ENCODE measurements at places on chromosomes 12 and 14.

DNA sequence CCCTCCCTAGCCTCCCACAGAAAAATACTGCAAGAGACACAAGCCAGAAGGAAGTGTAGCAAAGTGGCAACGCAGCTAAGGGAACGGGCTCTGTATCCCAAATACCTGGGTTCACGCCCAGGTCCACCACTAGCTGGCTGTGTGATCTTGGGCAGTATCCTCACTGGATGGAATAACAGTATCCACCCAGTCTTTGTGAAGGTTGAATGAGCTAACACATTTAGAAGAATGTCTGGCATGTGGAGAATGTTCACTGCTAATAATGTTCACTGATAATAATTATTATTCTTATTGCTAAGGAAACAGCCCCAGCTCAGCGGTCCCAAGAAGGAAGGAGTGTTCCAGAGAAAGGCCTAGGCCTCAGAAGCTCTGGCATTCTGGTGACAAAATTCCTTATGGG lies 70.9 kb downstream of the VWF start:
- no peak for DNase-seq

DNA sequence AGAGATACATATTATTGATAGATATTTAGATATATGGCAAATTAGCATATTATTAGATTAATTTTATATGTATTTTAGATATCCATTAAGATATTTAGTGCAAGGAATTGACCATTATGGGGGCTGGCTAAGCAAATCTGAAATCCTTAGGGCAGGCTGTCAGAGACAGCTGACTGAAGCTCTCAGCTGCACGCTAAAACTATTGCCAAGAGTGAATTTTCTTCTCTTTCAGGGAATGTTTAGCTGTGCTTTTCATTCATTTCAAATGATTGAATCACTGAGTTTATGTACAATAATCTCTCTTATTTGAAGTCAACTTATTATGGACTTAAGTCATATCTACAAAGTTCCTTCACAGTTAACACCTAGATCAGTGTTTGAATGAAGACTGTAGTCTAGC lies 566.5 kb downstream of the LRFN5 start:
- no peak for DNase-seq

DNA sequence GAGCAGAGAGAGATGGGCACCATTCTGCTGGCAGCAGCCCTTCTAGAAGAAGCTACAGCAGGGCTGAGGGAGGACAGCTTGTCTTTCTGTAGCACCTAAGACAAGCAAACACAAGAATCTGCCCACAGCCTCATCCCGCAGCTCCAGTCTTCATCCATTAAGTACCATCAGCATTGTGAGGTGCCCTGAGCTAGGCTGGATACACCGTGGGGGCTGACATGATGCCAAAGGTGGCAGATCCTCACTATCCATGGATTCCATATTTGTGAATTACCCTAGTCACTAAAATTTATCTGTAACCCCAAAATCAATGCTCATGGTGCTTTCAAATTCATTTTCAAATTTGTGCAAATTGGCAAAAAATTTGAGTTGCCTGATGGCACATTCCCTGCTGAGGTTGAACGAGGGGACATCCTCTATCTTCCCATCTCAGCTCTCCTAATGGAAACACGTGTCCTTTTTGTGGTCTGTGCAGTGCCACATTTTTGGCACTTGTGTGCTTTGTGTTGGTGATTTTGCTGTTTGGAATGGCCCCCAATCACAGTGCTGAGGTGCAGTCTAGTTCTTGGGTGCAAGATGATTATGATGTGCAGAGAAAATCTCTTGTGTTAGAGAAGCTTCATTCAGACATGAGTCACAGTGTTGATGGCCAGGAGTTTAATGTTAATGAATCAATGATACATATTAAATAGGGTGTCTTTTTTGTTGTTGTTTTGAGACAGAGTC lies 7.0 kb downstream of the PITPNM2 start:
- no peak for DNase-seq

DNA sequence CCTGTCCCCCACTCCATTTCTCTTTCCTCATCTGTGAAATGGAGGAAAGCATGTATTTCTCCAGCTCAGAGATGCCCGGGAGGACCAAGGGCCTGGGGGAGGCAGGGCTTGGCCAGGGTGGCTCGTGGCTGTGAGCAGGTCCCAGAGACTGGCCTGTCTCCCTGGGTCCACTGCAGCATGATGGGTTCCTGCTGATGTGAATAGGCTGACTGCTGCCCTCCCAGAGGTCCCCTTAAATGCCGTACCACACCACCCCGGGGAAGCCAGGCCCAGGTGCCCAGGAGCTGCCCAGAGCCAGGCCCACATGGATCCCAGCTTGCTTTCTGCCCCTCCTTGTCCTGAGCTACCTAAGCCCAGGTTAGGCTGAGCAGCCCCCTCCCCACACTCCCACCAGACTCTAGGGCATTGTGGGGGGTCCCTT lies 158.2 kb upstream of the C14orf180 start:
- no peak for DNase-seq

DNA sequence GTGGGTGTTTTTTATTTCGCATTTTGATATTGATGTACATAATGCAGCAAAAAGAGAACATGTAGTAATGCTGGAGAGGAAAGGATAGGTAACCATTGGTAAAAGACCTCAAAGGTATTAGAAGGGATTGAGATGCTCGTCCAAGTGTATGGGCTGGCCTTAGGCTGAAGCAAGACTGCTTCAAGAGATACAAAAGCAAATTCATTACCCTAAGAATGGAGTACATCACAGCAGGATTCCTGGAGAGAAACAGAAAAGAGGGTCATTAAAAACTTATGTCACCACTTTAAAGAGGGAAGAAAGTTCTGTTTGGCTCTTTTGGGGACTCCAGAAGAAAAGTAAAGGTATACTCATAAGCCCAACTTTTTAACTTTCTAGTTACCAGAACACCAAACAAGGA lies 420.5 kb downstream of the ZFP36L1 start:
- no peak for DNase-seq

GRCh38 chr14:80924365-80925103 lies 17.0 kb downstream of the CEP128 start:
- DNase-seq = no peak

DNA sequence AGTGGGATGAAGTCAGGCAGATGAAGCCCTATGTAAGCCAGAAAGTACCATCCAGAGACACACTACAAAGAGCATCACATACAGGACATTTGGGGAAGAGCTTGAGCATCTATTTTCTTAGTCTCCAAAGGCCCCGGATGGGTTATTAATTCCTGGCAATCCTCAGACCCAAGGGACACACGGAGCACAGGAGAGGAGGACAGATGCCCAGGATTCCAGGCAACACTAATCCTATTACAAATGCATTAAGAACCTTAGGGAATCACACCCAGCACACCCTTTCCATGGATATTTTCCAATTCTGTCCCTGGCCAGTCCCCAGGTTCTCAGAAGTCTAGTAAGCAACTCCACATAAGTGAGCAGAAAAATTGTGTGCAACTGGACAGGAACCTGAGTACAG lies 65.9 kb downstream of the CMKLR1 start:
- no peak for DNase-seq

DNA sequence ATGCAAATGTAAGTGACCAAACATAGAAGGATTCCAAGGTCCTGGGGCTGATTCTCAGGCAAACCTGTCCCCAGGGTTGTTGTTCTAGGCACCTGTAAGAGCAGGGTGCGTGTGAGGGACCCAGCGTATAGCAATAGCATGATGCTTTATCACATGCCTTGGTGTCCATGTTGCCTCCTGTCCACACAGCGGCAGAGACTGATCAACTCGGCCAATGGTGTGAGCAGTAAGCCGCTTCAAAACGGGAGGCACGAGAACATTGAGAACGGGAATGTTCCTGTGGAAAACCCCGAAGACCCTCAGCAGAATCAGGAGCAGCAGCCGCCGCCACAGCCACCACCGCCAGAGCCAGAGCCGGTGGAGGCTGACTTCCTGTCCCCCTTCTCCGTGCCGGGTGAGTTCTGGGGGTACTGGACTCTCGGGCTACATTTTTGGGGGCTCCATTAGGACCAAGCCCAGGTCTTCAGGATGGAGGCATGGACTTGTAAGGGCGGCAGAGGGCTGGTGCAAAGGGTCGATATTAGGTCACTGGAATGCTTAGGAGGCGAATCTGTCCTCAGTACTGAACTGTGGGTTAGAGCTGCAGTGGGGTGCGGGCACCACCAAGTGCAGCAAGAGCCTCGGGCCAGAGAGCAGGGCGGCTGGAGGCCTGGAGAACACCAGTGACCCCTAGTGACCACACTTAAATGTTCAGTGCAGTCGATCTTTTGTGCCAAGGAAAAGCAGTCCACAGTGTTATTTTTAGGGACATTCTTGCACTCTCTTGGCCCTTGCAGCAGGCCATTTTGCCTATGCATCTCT lies 57.2 kb upstream of the RIN3 start:
- DNase-seq = no peak

GRCh38 chr12:67752226-67752732 lies 103.7 kb downstream of the DYRK2 start:
- no peak for DNase-seq

GRCh38 chr14:60179431-60179869 lies 14.3 kb upstream of the DHRS7 start:
- no peak for DNase-seq

GRCh38 chr12:26247873-26248272 lies 52.5 kb downstream of the SSPN start:
- no peak for DNase-seq

- DNase-seq = peak; percentile 83
These were observed 31.5 kb upstream of the CCT2 start for GRCh38 chr12:69553628-69554248.

- DNase-seq = no peak
These were observed 185.7 kb upstream of the NTF3 start for GRCh38 chr12:5246196-5246595.

DNA sequence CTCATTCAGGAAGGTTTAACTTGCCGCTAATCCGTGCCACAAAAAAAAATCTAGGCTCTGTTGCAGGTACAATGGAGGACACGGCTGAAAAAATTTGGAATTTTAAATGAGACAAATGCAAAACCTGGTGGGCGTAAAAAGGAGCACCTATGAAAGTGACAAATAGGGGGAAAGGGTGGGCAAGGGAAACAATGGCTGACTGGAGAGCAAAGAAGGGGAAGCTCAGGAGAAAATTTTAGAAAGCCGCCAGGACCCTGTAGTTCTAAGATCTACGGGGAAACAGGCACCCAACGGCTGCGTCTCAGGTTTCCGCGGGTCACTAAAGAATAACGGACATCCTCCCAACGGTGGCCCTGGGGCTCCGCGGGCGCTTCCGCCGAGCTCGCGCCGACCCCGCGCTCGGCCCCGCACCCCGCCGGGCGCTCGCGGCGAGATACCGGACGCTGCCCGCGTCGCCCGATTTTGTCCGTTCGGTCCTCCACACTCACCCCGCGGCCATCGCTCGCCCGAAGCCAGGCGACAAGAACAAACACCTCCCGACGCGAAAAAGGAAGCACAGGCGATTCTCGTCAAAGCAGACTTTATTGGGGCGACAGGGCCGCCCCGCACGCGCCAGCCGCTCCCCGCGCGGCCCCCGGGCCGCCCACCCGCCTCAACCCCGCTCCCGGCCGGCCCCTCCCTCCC lies 1.1 kb upstream of the YY1 start:
- DNase-seq = peak; percentile 20

- DNase-seq = no peak
These were observed 91.6 kb downstream of the LRRC74A start for GRCh38 chr14:76917745-76918255.

DNA sequence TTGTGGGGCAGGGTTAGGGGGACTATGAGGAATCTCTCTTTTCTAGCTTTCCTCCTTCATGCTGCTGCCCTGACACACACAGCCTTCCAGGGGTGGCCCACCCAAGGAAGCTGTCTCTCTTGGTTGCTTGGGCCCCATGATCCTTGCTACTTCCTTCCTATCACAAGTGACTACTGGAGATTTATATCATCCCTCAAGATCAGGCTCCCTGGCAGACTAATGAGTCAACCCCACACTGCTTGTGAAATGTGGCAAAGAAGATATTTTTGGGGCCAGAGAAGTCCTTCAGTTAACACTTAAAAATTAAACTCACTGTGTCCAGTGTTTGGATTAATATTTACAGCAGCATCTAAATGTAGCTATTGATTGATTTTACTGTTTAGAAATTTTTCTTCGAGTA lies 1.5 kb downstream of the OR4E1 start:
- no peak for DNase-seq

- DNase-seq = no peak
These were observed 154.4 kb downstream of the CALM1 start for GRCh38 chr14:90551070-90551704.

DNA sequence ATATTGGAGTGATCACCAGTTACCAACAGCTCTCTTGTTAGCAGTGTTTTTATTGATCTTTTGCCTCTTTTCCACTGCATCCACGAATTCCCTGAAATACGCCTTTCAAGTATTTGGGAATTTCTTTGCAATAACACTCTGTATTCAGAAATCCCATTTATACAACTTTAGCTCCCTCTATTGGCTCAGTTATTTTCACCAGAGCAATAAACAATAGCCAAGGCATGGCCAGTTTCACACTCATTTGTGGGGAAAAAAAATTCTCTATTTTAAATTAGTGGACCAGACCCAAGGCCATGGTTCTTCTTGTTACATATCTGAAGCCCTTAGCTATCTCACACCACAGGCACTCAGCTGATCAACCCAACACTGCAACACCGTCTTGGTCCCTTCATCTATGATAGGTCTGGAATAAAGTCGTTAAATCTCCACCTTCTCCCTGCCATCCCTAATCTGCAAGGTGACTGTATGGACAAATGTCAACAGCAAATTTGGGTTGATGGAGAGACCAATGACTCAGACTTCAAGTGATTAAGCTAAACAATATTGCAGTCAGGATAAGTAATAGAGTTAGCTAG lies 92.4 kb upstream of the TMEM260 start:
- DNase-seq = peak; percentile 20

GRCh38 chr14:72476657-72477499 lies 417.0 kb downstream of the DPF3 start:
- DNase-seq = no peak

DNA sequence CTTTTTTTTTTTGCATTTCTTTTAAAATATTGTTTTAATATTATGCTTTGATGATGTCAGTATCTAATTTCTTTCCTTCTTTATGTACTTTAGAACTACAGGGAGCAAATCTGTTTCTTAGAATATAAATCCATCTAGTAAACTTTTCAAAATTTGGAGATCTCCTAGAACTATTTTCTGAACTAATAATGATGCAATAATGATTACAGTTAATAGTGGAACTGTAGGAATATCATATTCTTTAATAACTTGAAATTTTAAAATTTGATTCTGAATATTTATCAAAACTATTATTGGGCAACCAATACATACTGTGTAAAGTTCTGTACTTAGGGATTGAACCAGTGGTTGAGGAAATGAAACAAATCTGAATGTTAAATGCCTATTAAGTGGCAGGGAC lies 23.1 kb upstream of the PMCH start:
- DNase-seq = no peak

- DNase-seq = no peak
These were observed 239.3 kb downstream of the ALG10B start for GRCh38 chr12:38555620-38556591.

- no peak for DNase-seq
These were observed 69.6 kb downstream of the CHST11 start for GRCh38 chr12:104526320-104526719.

- no peak for DNase-seq
These were observed 53.4 kb downstream of the CYP46A1 start for GRCh38 chr14:99737451-99737951.

- DNase-seq = no peak
These were observed 73.9 kb upstream of the EVL start for GRCh38 chr14:99991331-99991730.

- no peak for DNase-seq
These were observed 313.3 kb downstream of the DUSP6 start for GRCh38 chr12:89038831-89039512.

Measured in NCI-H1105 (cell line).